Muscle of leg (tissue), 16 donors: ENCODE measurements at places on chromosomes 3 and 15. TPM values are rescaled to one million over a fixed set of nuclear protein-coding genes. Genes with fewer than 3 reads are reported as not detected.
A peak's percentile ranks its signal among the peaks of the same experiment; 100 is the strongest.

Gene FAM81A
- total RNA-seq: 0.35 TPM

Gene BFSP2
- total RNA-seq: not detected

GRCh38 chr15:70880781-70881180, 11.5 kb downstream of the THAP10 start:
- no peak for DNase-seq

DNA sequence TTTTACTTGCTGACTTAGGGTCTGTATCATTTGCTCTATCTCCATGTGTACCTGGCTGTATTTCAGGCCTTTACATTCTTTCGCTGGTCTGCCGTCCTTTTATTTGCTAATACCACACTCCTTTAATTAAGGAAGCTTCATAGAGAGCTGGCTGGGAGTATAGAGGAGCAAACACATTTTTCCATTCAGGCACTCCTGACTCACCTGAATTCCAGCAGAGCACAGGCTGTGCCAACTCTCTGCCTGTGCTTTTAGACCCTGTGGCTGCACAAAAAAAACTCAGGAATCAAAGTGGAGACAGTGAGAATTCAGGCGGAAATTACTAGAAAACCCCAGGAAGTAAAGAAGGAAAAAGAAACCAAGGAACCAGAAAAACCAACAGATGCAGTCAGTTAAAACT, 29.0 kb upstream of the ATP10A start:
- peak; percentile 67 for DNase-seq

Gene NPTN
- total RNA-seq: 78.7 TPM

Gene MAP3K13
- total RNA-seq: 12.4 TPM

DNA sequence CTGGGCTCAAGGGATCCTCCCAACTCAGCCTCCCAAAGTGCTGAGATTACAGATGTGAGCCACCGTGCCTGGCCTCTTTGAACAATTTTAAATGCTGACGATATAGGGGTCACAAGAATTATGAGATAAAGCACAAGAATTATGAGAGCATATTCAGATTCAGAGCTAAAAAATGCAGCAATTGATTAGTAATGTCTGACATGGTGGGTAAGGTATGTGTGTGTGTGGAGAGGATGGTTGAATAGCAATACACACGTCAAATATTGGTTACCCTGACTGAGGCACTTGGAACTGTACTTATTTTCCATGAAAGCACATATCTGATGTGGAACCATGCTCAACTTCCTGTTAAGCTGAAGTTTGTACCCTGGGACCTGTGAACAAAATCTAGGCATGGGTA, 115.6 kb downstream of the EOMES start:
- DNase-seq: no peak

DNA sequence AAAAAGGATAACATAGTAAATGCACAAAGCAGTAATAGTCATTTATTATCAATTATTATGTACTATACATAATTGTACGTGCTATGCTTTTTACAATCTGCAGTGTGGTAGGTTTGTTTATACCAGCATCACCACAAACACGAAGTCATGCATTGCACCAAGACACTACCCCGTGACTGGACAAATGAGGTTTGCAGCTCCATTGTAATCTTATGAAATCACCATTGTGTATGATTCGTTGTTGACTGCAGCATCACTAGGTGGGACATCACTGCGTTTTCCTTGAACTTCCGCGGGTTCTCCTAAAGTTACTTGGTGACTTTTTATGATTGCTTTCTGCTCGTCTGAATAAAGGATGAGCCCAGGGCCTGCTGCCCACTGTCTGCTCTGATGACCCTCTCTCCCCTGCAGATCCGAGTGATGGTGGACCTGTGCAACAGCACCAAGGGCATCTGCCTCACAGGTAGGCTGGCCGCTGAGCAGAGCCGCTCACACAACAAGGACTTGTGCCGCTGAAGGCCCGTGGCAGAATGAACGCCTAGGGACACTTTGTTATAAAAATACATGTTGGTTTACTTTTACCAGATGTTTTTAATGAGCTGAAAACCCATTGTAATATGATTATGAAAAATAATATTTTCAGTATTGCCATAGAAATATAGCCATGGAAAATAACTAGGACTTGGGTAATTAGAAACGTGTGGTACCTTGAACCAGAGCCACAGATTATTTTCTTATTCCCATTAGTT, 35.8 kb downstream of the GLDN start:
- DNase-seq: peak; percentile 64

DNA sequence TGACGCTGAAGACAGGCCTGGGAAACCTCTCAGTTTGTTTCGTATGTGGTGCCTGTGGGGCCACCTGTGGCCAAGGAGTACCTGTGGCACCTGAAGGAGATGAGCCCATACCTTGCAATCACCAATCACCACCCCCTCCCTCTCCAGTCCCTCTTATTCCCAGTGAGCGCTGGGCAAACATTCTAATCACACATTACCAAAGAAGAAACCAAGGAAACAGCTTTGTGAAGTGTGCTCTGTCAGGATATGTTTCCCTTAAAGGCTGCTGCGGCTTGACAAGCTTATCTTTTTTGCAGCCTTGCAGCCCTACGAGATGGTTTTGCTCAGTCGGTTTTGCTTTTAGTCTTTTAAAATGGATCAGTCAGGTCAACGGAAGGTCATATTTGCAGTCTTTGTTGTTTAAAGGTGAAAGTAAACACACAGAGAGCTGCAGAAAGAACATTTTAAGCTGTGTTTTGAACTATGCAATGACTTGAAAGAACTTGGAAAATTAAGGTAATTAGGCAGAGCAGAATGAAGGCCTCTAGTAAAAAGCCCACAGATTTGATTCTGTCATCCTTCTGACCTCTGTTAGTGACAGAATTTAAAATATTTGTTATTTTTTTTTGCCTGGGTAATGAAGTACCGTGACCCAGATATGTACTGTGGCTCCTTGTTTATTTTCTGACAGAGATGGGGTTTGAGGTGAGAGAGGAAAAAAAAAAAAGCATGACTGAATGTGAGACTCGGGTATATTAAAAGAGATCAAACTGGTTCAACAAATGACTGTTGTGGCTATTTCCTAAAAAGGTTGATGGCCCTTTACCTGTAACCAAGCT, 461.4 kb downstream of the NSUN3 start:
- no peak for DNase-seq

Gene P2RY14
- 1.5 TPM for total RNA-seq

GRCh38 chr15:55434989-55435825, 26.9 kb downstream of the PIERCE2 start:
- DNase-seq: peak; percentile 67

GRCh38 chr15:48856942-48857341, 21.0 kb upstream of the EID1 start:
- no peak for DNase-seq

Gene ABHD2
- total RNA-seq: 15.2 TPM

Gene LTF
- total RNA-seq: 1.3 TPM

Gene RBSN
- 25.5 TPM for total RNA-seq

DNA sequence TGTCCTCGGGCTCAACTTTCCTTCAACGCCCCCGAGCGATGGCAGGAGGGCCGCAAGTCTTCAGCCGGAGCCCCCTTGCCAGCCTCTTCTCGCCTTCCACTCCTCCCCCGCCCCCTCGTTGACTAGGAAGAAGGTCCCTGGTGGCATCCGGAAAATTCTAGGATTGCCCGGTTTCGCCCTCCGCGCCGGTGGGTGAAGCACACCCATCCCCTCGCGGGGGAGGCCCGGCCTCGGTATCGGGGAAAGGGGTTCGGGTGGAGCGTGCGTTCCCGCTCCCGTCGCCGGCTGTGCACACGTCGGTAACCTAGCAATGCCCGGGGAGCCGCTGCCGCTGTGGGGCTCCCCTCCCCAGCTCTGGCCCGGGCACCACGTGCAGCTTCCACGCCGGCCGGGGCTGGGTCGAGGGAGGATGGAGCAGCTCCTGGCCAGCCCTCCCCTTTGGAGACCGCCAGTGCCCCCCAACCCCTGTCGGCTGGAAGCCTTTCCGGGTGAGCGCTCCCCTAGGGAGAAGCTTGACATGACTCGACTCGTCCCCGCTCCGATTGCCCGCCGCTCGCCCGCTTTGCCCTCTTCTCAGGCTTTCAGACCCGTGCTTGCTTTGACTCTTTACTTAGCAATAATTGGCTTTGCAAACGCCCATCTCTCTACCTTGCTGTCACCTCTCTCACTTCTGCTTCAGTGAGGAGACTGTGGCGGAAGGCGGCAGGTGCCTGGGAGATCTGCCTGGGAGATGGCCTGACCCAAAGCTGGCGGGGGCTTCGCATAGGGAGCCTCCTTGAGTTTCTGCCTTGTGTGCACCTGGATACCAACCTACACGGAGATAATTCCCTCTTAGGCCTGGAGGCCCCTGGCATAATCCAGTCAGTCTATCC, 1.3 kb downstream of the CACNA1D start:
- DNase-seq: no peak

DNA sequence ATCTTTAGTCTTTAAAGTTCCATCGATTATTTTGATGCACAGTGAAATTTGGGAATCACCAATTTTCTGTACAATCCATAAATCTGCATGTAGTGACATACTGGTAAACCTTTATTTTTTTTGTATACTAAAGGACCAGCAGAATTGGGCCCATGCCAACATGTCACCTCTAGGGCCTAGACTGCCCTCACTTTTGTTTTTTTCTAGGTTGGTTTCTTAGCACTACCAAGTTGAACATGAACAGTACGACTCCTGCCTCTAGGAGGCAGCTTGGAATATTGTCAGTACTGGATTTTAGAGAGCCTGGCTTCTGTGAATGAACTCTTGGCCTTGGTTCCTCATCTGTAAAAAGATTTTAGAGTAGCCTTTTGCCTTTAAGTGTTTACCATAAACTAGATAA, 32.3 kb downstream of the NKIRAS1 start:
- no peak for DNase-seq

GRCh38 chr3:183438735-183439134, 10.3 kb upstream of the MCF2L2 start:
- no peak for DNase-seq

- DNase-seq: no peak
These were observed 128.3 kb downstream of the PLCL2 start for GRCh38 chr3:17013050-17013449.

- DNase-seq: no peak
These were observed 57.1 kb downstream of the RAP2B start for GRCh38 chr3:153219146-153219545.

- peak; percentile 66 for DNase-seq
These were observed 7.4 kb downstream of the A4GNT start for GRCh38 chr3:138124706-138125355.

Gene STAB1
- 58.4 TPM for total RNA-seq

GRCh38 chr3:16841904-16842271, 42.9 kb upstream of the PLCL2 start:
- DNase-seq: peak; percentile 29

Gene AHSG
- 0.75 TPM for total RNA-seq

- DNase-seq: peak; percentile 95
These were observed 285.0 kb downstream of the THSD4 start for GRCh38 chr15:71400294-71400693.

Gene RNF168
- total RNA-seq: 11.9 TPM

DNA sequence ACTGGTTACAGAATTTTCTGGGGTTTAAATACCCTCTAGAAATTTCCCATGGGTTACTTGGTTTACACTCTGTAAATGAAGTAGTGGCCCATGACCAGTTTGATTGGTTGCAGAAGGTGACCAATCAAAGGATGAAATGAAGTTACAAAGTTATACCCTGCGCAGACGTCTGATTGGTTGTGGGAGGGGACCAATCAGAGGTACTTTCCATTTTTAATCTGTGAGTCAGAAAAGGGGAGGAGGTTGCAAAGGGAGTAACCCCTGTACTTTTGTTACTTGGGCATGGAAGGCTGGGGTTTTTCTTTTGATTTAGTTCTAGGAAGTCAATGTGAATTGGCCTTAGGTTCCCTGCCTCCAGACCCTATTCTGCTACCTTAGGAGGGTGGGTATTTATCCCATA, 18.7 kb upstream of the APH1B start:
- no peak for DNase-seq

Gene ERICH6
- 0.09 TPM for total RNA-seq

DNA sequence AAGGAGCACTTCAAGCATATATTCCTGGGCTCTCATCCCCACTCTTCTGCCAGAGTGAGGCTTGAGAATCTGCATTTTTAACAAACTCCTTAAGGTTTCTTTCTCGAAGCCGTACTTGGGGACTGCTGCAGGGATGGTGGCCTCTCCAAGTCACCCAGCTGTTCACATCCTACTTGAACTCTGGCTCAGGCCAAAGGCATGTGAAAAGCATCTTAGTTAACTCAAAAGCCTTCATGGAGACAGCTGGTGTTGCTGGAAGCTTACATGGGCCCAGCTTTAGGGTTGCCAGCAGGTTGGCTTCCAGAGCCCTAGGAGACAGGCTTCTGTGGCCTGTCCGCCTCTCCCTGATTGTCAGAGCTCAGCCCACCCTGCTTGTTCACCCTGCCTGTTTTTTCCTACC, 139.2 kb downstream of the THSD4 start:
- peak; percentile 90 for DNase-seq

- DNase-seq: no peak
These were observed 111.7 kb downstream of the XXYLT1 start for GRCh38 chr3:195159117-195159813.

GRCh38 chr3:100044369-100044768, 69.9 kb downstream of the FILIP1L start:
- DNase-seq: peak; percentile 62
